ENCODE measurements at places on chromosomes 2 and 18.

- no peak for DNase-seq
Measured at GRCh38 chr2:215845839-215846586, 167.3 kb downstream of the MREG start.

GRCh38 chr2:100397118-100397860 is 20.2 kb downstream of the CHST10 start:
- no peak for DNase-seq

GRCh38 chr18:31241900-31242409 is 76.0 kb upstream of the DSG1 start:
- no peak for DNase-seq

DNA sequence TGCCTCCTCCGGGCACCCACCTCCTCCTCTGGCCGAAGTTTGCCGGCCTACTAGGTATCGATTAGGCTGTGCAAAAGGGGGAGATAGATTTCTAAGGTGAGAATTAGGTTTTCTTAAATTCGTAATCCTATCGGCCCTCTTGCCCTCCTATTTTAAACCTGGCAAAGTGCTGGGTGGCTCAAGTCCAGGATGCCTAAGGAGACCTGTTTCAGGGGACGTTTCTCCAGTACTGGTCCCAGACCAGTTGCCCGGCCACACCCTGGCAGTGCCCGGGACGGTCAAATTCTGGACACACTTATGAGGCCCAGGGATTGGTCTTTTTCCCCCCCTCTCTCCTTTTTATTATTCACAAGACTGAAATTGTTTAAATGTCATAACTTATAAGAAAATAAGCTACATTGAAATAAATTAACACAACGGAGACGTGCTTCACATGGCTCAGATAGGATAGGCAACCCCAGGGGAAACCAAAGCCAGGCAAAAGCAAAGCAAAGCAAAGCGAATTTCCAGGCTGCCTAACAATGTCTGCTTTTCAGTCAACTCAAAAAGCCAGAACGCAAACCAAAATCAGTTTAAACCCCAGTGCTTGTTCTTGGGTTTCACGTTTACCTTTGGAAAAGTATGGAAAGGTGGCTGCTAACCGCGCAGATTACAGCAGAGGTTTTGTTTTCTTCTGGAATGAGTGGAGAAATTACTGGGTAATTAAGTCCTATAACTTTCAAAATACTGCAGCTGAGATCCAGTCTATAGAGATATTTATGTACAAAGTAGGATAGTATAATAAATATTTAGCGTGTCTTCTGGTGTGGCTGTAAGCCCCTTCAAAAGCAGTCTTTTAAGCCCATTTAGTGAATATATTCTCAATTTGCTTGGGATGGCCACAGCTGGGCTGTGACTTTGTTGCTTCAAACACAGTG is 3.0 kb downstream of the GBX2 start:
- DNase-seq = no peak

GRCh38 chr2:30978044-30978443 is 160.2 kb downstream of the GALNT14 start:
- DNase-seq = no peak

DNA sequence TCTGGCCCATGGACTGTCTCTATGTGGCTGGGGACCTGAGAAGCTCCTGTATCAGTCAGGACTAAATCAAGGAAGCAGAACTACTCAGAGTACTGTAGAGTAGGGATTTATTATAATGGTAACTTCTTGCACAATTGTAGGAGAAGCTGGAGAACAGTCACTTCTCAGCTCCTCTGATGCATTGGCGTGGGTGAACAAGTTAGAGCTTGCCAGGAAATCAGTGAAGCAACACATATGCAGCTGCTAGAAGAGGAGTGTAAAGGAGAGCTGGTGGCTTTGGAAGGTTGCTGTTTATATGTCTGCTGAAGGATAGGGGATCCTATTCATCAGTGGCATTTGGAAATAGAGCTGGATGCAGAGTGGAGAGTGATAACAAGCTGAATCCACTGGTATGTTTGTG is 215.5 kb upstream of the CWC22 start:
- DNase-seq = no peak

- no peak for DNase-seq
Measured at GRCh38 chr2:209322905-209323512, 100.8 kb upstream of the MAP2 start.
